ENCODE measurements at places on chromosomes 5 and 9.
A peak's percentile ranks its signal among the peaks of the same experiment; 100 is the strongest.

GRCh38 chr9:27154908-27155307, 45.9 kb downstream of the TEK start:
- DNase-seq = no peak

DNA sequence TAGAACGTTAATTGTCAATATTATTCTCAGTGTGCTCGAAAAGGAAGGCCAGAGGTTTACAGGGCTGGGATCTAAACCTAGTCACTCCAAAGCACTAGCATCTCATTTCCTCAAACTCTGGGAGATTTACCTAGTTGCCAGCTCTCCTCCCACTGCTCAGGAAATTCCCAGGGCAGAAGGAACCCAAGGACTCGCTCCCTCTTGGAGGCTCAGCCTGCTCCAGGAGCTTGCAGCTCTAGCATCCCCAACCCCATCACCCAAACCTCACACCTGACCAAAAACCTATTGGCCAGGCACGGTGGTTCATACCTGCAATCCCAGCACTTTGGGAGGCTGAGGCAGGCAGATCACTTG, 26.0 kb downstream of the SERINC5 start:
- DNase-seq = no peak

DNA sequence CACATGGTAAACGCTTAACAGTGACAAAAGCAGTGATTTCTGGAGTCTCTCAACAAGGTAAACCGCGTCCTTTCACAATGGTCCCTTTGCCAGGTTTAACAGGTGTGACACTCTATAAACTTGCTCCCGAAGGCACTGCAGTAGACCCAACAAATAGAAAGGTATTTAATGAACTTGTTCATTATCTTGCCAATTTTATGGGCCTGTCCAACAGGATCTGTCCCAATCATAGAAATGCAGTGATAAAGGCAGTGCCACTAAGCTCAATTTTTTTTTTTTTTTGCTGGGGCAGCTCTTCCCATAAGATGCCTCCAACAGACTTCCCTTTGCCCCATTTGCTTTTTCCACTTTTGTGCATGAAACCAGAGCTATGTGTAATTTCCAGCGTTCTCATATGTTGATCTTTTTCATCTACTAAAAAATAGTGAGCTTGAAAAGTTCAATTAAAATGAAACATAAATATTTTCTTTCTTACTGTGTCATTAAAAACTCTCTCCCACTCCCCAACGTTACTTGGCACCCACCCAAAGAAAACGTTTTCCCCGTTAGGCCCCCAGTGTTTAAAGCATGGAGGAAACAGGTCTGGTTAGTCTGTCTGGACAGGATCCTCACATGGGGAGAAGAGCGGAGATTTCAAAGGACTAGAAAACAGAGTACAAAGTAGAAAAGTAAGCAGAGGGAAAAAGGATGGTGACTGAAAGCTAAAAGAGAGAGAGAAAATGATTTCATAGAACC, 80.9 kb upstream of the SPATA31D4 start:
- no peak for DNase-seq

DNA sequence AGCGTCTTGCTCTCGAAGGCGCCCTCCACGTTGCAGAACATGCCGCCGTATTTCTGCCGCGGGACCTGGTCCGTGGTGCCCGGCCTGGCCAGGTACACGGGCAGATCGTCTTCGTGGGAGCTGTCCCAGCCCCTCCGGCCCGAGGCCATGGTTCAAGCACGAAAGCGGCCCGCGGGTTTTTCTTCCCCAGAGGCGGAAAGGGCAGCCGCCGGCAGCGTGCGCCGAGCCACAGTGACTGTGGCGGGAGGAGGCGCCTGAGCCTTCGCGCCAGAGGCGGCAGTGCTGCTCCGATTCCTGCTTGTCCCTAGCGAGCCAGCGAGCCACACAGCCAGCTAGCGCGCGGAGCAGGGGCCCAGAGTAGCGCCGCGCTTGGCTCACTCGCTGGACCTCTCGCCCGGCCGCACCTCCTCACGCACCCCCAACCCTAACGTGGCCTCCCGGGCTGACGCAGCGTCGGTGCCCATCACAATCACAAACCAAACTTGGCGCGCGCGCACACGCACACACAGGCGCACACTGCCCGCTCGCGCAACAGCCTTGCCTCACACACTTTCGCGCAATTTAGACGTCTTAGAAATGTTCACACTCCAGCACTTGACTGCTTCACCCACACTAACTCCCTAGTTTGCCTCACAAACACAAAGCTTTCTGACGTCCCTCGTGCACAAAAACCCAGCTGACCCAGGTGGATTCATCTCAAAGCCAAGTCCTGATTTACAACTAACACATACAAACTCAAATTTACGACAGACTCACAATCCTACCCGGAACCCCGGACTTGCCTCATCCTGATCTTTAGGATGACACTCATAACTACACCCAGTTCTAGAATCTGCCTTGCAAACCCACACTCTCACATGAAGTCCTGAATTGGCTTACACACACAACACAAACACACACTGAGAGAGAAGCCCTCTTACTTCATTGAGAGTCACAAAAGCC, at the start of gene DPYSL3:
DPYSL3 (minus strand) TSS at position 359 of the 942 bp plus-strand sequence; CDS start at position 149, 210 bp downstream.
- peak; percentile 50 for DNase-seq

DNA sequence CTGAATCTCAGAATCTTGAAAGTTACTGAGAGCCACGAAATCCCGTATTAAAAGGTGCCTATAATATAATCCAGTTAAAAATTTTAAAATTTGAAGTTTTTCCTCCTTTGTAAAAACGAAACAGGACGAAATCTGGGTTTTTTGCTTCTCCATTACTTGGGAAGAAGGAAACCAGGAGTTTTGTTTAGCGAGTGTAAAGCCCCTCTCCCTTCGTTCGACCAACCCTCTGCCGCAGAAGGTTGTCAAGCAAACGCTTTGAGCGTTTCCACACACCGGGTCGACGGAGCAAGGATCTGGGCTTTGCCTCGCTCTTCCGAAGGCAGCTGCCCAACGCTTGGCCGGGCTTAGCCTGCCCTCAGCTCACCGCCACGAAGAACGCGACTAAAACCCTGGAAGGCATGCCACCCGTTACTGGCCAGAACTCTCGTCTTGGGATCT, 1.6 kb upstream of the FOXE1 start:
- no peak for DNase-seq

- no peak for DNase-seq
Measured at GRCh38 chr5:95070453-95070852, 214.4 kb downstream of the MCTP1 start.

- DNase-seq = no peak
Measured at GRCh38 chr9:18608371-18608770, 134.4 kb downstream of the ADAMTSL1 start.

GRCh38 chr9:118836891-118837290, 532.3 kb downstream of the BRINP1 start:
- DNase-seq = no peak

DNA sequence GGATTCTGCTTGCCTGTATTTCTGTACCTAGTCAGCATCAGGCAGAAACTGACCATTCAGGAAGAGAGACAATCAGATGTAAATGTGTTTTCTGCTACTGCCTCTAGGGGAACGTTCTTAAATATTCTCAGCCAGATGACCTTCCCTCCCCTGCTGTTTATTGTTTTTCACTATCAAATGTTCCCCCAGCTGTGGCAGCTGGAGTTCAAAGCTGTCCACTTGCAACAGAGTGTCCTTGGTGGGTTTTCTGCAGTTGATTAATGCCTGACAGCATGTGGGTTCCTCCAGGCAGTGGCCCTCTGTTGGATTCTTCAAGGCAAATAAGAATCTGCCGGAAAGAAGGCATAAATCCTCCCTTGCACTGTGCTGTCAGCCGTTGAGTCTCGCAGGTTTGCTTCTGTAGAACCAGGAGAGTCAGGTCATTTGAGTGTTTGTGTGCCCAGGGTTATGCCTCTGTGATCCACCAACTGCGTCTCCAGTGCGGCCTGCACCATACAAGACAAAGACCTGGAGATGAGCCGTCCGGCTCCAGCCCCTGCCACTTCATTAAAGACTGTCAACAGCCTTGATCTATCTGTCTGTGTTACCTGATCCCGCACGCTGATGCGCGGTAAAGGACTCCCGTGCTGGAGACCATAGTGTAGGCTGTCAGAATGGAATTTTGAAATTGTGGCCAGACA, 203.4 kb downstream of the GADD45G start:
- DNase-seq = no peak

DNA sequence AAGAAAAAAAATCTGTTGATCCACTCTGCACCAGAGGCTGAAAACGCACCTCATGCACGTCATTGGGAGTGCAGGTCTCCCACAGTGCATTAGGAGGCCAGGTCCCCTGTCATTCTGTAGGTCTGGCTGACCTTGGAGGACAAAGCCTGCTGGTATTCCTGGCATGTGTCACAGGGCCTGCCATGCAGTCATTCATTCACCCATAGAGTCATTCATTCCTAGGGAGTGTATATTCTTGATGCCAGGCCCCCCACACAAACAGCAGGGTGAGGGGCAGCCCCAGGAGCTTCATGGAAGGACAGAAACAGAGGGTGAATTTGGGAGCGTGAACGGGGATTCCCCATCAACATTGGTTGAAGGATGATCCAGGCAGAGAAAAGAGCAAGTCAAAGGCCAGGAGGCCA, 2.2 kb downstream of the GBGT1 start:
- DNase-seq = no peak

DNA sequence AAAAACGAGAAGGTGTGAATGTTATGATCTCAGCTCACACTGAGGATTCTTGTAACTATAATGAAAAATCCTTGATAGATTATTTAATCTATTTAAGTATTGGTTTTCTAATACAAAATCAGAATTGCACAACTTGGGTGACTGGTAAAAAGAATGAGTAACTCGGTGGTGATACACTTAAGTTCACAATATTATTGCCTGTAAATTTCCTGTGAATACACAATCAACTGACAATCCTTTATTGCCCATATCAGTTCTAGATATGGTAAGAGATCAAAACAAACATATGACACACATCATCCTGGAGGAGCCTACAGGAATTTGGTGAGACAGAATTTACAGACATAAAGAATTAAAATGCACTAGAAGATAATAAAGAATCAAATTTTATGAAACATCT, 14.1 kb upstream of the LURAP1L start:
- DNase-seq = no peak

DNA sequence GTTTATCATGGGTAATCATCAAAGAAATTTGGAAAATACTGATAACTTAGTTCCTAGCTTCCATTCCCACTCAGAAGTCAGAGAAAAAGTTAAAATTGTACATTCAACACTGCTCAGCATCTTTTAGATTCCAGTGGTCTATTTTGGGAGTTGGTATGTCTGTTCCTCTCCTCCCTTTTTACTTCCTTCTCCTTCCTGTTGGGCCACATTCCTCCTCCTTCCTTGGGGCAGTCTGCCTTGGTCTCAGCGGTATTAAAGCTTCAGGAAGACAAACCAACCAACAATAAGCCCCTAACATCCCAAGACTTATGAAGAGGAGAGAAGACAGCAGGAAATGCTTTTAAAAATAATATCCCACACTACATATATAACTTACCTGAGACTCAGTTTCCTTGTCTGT, 49.9 kb upstream of the SSBP2 start:
- DNase-seq = no peak

GRCh38 chr5:137838976-137839375, 28.7 kb upstream of the MYOT start:
- DNase-seq = no peak

DNA sequence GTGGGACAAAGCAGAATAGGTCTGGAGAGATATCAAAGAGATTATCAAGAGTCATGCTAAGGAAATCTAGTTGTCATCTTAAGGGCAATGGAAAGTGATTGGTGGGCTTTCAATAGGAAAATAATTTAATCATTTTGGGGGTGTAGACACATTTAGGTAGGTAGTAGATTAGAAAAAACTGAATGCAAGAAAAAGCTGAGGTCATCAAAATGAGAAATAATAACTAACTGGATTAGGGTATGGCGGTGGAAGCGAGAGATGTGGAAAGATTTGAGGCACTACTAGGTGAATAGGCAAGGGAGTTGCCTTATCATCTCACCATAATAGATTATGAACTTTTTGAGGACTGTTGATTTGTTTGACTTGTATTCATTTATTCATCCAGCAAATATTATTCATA, 393.2 kb upstream of the ZNF608 start:
- no peak for DNase-seq

GRCh38 chr9:26171691-26172090, 493.4 kb upstream of the TUSC1 start:
- no peak for DNase-seq

GRCh38 chr9:138048184-138048583, 170.6 kb downstream of the CACNA1B start:
- DNase-seq = no peak

Data from amygdala (tissue), 56 donors.